ENCODE measurements at places on chromosomes 1 and 21.

GRCh38 chr1:184507165-184507564, 120.3 kb downstream of the C1orf21 start:
- DNase-seq: no peak

DNA sequence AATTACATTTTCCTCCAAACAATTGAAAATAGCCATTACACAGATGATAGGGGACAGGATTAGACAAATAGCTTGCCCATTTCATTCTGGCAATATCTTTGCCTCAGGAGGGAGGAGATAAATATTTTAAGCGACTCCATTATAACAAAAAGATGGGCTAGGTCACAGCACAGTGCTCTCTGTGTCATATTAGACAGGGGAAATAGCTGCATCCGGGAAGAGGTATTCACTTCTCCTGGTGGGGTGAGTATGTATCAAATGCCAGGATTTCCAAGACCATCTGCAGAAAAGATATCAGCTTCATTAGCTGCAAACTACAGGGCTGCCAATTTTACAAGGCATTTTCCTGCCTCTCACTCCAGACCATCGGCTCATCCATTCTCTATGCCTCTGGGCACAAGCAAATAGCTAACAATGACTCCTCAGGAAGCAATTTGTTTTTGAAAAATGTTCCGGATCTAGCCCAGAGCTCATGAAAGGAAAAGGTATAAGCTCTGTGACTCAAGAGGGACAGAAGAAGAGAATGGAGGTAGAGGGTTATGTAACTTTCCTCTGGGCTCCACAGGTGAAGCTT, 41.9 kb upstream of the ANGPTL7 start:
- DNase-seq: no peak

- no peak for DNase-seq
These were observed 14.3 kb downstream of the SLFNL1 start for GRCh38 chr1:41006942-41007865.

DNA sequence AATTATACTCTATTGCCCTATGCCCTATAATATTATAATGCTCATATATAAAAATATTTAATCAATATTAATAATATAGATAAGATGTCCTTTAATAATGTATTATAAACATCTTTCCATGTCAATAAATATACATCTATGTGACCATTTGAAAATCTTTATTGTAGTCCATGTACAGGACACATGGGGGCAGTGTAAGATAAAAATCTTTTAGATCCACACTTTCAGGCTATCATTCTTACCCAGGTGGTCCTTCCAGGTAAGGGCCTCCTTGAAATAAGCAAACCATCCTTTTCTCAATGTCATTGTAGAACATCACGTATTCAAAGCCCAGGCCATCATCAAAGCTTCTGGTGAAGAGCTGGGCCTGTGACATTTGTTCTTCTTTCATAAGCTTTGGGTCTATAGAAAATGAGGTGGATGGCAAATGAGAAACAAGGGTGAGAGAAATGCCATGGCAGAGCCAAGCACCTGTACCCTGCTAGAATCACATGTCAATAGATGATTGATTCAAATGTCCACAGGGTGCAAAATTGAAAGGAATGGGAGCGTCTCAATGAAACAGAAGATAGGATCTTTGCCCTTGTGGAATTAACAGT, 20.2 kb downstream of the THEM4 start:
- peak; percentile 21 for DNase-seq

DNA sequence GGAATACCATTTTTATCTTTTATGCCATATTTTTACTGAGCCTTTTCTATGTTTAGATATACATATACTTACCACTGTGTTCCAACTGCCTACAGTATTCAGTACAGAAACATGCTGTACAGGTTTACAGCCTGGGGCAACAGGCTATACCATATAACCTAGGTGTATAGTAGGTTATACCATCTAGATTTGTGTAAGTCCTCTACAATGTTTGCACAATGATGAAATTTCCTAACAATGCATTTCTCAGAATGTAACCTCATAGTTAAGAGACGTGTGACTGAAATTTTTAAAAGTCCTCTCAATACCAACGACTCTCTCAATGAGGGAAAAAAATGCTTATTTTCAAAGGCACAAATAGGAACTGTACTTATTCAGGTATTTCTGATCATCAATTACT, 21.7 kb downstream of the INTS7 start:
- no peak for DNase-seq

DNA sequence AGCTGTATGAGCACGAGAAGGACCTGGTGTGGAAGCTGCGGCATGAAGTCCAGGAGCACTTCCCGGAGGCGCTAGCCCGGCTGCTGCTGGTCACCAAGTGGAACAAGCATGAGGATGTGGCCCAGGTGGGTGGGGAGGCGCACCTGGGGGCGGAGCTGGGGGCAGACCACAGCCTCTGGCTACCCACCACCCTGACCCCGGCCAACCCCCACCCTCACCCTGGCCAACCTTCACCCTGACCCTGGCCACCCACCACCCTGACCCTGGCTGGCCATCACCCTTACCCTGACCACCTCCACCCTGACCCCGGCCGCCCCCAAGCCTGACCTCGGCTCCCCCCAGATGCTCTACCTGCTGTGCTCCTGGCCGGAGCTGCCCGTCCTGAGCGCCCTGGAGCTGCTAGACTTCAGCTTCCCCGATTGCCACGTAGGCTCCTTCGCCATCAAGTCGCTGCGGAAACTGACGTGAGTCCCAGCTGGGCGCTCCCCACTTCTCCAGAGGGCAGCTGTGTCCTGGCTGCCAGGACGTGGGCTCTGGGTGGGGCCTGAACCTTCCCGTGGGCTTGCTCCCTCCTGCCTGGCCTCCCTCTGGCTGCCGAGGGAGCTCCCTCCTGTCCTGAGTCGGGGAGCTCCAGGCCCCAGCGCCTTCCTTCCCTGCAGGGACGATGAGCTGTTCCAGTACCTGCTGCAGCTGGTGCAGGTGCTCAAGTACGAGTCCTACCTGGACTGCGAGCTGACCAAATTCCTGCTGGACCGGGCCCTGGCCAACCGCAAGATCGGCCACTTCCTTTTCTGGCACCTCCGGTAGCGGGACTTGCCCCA, 69.5 kb downstream of the PIK3CD start:
- DNase-seq: no peak

GRCh38 chr1:158055854-158056253, 62.4 kb downstream of the KIRREL1 start:
- no peak for DNase-seq

GRCh38 chr1:38727684-38728584, 131.6 kb downstream of the RRAGC start:
- no peak for DNase-seq

DNA sequence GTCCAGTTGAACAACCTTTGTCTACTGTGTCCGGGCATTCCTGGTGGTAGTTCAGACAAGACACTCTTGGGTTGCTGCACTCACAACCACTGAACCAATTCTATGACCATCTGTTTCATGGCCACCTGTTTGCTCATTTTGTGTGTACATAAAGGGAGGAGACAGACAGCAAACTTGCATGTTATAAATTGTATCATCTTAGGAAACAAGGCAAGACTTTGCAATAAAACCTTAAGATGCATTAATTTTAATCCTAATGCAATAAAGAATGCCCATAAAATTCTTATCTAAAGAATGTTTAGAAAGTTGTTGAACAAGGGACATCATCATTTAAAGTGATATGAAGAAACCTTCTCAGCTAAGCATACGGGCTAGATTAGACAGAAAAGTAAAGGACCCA, 34.8 kb downstream of the ADAM30 start:
- no peak for DNase-seq

GRCh38 chr1:206809504-206810084, 37.3 kb upstream of the IL10 start:
- peak; percentile 17 for DNase-seq

- no peak for DNase-seq
These were observed 37.2 kb downstream of the ALG14 start for GRCh38 chr1:95035536-95035935.

- peak; percentile 40 for DNase-seq
These were observed 21.0 kb upstream of the GADD45A start for GRCh38 chr1:67664048-67664447.

DNA sequence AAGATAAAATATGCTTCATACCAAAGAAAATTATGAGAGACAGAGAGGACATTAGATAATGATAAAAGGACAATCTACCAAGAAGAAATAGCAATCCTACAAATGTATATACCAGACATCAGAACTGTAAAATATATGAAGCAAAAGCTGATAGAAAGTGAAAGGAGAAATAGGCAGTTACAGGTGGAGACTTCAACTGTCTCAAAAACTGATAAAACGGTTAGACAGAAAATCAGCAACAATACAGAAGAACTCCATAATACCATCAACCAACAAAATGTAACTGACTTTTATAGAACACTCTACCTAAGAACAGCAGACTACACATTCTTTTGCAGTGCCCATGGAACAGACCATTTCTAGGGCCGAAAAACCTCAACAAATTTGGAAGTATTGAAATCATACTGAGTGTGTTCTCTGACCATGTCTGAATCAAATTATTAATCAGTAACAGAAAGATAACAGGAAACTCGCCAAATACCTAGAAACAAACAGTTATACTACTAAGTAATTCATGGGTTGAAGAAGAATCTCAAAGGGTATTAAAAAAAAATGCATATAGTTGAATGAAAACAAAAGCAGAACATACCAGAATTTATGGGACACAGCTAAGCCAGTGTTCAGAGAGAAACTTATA, 132.1 kb downstream of the RPS6KC1 start:
- no peak for DNase-seq

DNA sequence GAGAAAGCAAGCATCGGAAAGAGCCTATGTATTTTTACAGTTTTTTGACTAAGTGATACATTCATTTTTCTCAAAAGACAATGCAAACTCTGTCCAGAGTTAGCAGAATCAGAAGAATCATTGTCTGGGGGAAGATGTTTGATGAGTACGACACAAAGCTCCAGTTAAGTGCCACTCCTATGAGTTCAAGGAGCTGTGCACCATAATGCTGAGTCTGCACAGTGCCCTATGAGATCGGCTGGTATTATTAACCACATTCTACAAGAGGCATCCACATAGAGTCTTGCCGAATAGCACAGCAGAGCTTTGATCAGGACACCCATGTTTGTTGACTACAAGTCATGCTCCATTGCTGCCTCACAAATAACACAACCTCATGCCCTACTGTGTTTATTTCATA, 54.9 kb upstream of the RAP1GAP start:
- no peak for DNase-seq

- no peak for DNase-seq
These were observed 87.4 kb downstream of the ROR1 start for GRCh38 chr1:63861052-63861691.

DNA sequence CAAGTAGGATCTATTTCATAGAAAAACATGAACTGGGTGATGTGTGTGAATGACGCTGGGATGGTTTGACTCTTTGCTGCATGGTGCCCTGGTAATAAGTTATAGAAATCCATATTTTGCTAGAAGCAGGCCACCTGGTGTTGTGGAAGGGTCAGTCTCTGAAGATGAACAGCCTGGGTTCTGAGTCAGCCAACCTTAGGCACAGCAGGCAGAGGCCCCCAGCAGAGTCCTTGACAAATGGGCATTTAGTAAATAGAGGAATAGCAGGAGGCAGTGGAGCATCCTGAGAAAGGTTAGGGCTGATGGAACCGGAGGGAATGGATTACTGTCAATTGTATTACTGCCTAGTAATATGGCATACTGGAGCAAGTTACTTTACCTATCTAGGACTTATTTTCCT, 20.9 kb downstream of the FGGY start:
- peak; percentile 1 for DNase-seq

- DNase-seq: no peak
These were observed 42.4 kb downstream of the TRIM11 start for GRCh38 chr1:228364068-228364705.

GRCh38 chr1:4690951-4691675, 36.7 kb downstream of the AJAP1 start:
- DNase-seq: no peak

DNA sequence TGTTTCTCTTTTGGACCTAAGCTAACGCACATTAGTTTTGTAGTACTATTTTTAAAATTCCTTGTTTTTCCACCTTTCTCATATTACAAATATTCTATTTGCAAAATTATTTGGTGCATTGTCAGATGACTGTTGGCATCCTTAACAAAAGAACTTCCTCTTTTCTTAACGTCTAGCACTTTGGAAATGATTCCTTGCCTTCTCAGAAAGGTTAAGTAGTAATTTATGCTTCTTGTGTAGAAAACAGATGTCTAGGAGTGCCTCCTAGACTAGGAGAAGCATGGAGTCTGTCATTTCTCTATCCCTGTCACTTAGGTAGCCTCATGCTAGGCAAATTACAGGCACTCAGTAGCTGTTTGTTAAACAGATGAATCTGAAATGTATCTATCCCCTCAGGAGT, 64.4 kb downstream of the HSPA13 start:
- DNase-seq: no peak

GRCh38 chr1:92949937-92950817, 11.1 kb downstream of the DIPK1A start:
- DNase-seq: no peak

DNA sequence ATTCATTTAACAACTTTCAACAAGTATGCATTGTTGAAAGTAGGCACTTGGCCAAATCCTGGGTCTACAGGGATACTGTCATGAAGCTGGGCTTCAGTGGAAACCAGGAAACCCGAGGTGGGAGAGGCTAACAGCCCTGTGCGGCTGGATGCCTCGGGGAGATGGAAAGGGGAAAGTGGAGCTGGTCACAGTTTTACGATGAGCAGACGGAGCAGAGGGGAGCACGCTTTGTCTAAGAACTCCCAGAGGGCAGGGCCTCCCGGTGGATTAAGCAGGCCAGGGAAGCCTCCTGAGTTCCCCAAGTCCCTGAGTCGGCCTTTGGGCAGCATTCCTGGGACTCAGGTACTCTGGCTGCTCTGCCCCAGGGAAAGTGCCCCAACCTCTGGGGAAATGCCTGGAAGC, 23.8 kb downstream of the STUM start:
- DNase-seq: no peak

GRCh38 chr1:5887349-5887970, 104.8 kb downstream of the NPHP4 start:
- no peak for DNase-seq

GRCh38 chr21:37032293-37032692, 25.8 kb downstream of the RIPPLY3 start:
- no peak for DNase-seq

DNA sequence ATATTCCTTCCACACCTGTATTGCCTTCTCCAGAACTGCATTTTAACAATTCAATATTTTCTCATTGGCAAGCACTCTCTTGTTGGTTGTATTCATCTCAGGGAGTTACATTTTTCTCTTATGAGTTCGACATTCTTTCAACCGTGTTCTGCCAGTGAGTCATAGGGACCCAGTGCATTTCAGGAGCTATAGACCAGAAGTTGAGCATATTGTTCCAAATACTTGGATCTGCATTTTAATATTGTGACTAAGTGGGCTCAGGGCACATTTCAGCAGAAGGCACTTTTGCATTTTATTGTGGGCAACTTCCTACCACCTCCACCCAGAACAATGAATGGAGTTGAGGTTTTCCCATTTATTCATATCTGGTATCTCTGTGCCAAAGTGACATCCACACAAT, 132.8 kb downstream of the TNFSF18 start:
- no peak for DNase-seq

- no peak for DNase-seq
These were observed 163.0 kb upstream of the KAZN start for GRCh38 chr1:14435368-14436023.

DNA sequence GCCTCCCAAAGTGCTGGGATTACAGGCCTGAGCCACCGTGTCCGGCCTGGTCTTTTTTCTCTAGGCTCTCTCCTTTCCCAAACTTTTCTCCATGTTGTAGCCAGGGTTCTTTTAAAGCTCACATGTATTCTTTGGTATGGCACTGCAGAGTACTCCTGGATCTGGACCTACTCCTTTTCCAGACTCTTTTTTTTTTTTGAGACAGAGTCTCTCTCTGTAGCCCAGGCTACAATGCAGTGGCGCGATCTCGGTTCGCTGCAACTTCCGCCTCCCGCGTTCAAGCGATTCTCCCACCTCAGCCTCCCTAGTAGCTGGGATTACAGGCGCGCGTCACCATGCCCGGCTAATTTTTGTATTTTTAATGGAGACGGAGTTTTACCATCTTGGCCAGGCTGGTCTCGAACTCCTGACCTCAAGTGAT, 602 bp upstream of the MED18 start:
- no peak for DNase-seq
